ENCODE measurements at places on chromosomes 4 and X. TPM values are rescaled to one million over a fixed set of nuclear protein-coding genes. Genes with fewer than 3 reads are reported as not detected.

C4orf51 gene
- total RNA-seq: not detected

FGFBP1 gene
- total RNA-seq: 2.5 TPM

GABRQ gene
- total RNA-seq: 0.19 TPM

PCYT1B gene
- total RNA-seq: 0.02 TPM

MUC7 gene
- not detected for total RNA-seq
